ENCODE measurements at places on chromosomes 11 and 22. TPM values are rescaled to one million over a fixed set of nuclear protein-coding genes. Genes with fewer than 3 reads are reported as not detected.

DNA sequence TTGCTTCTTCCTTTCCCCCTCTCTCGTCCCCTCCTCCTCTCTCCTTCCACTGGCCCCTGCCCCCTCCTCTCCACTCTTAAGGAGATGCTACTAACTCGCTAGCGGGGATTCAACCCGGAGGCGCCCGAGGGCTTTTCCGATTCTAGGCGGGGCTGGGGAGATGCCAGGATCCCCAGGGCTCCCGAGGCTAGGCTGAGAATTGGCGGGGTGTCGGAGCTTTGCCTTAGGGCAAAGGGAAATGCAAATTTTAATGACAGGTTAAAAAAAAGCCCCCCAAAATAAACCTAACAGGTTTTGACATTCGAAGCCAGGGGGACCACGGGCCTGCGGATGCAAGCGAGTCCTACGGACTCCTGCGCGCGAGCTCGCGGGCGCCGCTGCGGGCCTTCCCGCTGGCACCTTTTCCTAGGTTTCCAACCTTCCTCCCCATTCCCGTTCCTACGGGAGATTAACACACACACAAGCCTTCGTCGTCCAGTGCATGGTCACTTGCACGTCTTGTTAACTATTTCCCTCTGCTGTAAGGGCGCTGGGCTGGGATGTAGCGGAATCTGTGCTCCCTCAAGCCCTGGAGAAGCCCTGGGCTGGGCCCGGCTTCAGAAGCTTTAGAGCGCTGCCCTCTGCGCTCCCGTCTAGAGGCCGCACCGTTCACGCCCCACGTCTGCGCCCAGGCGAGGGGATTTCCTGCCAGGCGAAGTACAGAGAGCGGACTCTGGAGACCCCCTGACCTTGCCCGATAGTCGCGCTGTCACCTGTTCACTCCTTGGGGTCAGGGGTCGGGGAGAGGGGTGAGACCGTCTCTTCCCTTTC lies 729 bp upstream of the ALX4 start:
- H3K4me3 ChIP-seq, result no peak overlapping the region
- DNase-seq, result no peak
- no peak overlapping the region for H3K27ac ChIP-seq
- H3K4me1 ChIP-seq, result no peaks in the 10 kb centered on the region
- no peaks in the 10 kb centered on the region for H3K36me3 ChIP-seq
- peaks cover 78% of the 10 kb centered on the region for H3K27me3 ChIP-seq

DNA sequence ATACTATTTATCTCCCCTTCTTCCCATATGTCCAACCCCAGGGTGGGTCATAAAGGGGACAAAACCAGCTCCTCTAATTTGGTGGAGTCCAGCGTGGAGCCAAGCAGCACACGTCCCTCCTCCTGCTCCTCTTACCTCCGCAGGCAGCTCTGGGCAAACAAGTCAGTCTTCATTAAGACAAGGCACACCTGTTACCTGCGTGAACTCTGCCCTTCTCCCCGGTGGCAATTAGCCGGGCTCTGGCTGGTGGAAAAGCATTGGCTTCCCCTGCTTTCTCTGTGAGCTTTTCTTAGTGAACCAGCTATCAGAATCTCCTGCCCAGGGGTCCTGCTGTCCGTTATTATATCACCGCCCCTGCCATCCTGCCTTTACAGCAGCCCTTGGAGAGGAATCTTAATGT lies 418.7 kb upstream of the CADM1 start:
- H3K27ac ChIP-seq, result no peak overlapping the region
- no peak overlapping the region for H3K4me3 ChIP-seq
- no peaks in the 10 kb centered on the region for H3K27me3 ChIP-seq
- H3K36me3 ChIP-seq, result no peaks in the 10 kb centered on the region

DNA sequence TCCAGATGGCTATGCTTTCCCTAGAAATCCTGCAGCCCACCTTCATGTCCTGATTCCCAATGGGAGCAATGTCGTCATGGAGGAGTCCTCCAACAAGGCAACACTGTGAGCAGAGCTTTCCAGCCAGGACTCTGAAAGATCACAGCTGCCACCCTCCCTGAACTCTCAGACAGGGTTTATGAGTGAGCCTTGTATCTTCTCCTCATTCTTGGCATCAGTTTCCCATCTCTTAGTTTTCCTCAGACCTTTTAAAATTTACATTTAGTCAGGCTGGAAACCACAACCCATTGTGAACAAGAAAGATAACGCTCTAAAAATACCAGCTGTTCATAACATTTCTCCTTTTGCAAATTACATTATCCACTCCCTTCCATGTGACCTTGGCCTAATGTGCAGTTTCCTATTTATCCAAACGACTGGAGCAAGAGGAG lies 15.6 kb upstream of the LYVE1 start:
- no peaks in the 10 kb centered on the region for H3K27me3 ChIP-seq
- peak; percentile 78 for DNase-seq
- peaks cover 10% of the 10 kb centered on the region for H3K36me3 ChIP-seq

DNA sequence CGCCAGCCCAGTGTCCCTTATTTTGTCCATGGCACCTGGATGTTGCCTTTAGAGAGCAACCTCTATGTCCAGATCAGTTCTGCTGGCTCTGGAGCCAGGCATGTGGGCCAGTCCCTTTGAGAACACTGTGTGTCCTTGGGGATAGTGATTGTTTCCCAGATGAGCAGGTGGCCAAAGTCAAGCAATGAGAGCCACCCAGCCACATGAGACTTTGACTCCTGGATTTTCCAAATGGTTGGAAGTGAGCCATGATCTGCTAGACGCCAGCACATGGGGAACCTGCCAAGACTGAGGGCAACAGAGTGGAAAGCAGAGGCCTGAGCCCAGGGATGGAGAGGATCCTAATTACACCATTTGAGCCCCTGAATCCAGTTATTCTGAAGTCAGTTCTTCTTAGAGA lies 479.8 kb downstream of the OPCML start:
- no peak overlapping the region for H3K27ac ChIP-seq
- H3K36me3 ChIP-seq, result no peaks in the 10 kb centered on the region
- peaks cover 5% of the 10 kb centered on the region for H3K27me3 ChIP-seq

GRCh38 chr11:17775035-17775348 lies 40.4 kb downstream of the KCNC1 start:
- H3K27me3 ChIP-seq, result no peaks in the 10 kb centered on the region
- H3K36me3 ChIP-seq, result no peaks in the 10 kb centered on the region
- no peak overlapping the region for H3K4me3 ChIP-seq

- H3K27ac ChIP-seq, result no peak overlapping the region
- no peak overlapping the region for H3K4me3 ChIP-seq
- no peaks in the 10 kb centered on the region for H3K4me1 ChIP-seq
- H3K36me3 ChIP-seq, result no peaks in the 10 kb centered on the region
Measured at GRCh38 chr11:95443386-95443785, 212.4 kb upstream of the SESN3 start.

DNA sequence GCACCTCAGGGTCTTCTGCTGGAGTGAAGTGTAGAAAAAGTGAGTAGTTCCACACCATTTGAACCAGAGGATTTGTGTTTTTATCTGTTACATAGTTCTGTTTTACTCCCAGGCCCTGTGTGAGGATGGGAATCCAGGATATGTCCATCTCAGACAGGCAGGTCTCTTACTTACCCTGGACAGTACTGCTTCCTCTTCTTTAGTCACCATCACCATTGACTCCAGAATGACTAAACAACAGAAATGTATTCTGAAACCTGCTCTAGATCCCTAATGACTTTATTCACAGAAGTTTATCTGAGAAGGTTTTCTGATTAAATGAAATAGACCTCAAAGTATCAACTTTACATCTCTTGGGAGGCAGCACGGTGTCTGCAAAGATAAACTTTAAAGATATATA lies 33.6 kb downstream of the CYP2R1 start:
- H3K27ac ChIP-seq, result no peak overlapping the region
- H3K4me3 ChIP-seq, result no peak overlapping the region
- no peaks in the 10 kb centered on the region for H3K4me1 ChIP-seq

DNA sequence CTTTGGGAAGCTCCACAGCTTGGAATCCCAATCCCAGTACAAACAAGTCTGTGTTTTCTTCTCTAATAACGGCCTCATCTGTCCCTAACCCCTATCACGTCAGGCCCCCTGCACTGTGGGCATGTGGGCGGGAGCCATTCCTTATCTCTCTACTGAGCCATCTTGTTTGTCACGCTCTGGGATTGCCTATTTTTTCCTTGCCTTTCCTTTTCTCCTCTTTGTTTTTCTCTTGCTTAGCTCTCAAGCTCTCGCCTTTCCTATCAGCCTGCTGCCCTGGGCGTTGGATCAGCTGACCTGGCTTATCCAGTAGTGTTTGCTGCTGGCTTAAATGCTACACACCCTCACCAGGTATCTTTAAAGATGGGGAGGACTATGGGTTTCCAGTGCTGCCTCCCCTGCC lies 35.8 kb downstream of the ARHGAP1 start:
- DNase-seq, result no peak
- H3K27me3 ChIP-seq, result no peaks in the 10 kb centered on the region
- H3K36me3 ChIP-seq, result peaks cover 25% of the 10 kb centered on the region
- no peak overlapping the region for H3K27ac ChIP-seq
- no peaks in the 10 kb centered on the region for H3K4me1 ChIP-seq

GRCh38 chr11:65958774-65959420 lies 2.6 kb upstream of the SART1 start:
- H3K27ac ChIP-seq, result no peak overlapping the region
- no peak for DNase-seq
- no peak overlapping the region for H3K4me3 ChIP-seq
- no peaks in the 10 kb centered on the region for H3K27me3 ChIP-seq
- peaks cover 2% of the 10 kb centered on the region for H3K36me3 ChIP-seq
- H3K4me1 ChIP-seq, result peaks cover 25% of the 10 kb centered on the region

- no peaks in the 10 kb centered on the region for H3K4me1 ChIP-seq
- no peak overlapping the region for H3K27ac ChIP-seq
- no peak overlapping the region for H3K4me3 ChIP-seq
- no peak for DNase-seq
- no peaks in the 10 kb centered on the region for H3K36me3 ChIP-seq
Measured at GRCh38 chr11:90274362-90274761, 51.5 kb upstream of the CHORDC1 start.

- DNase-seq, result no peak
- no peak overlapping the region for H3K4me3 ChIP-seq
- H3K27ac ChIP-seq, result no peak overlapping the region
Measured at GRCh38 chr11:62682518-62682917, 3.6 kb upstream of the UBXN1 start.

GRCh38 chr11:35274909-35275785 lies 136.2 kb downstream of the CD44 start:
- H3K4me3 ChIP-seq, result no peak overlapping the region
- H3K27ac ChIP-seq, result peak overlapping the region; percentile 59
- peak; percentile 70 for DNase-seq
- no peaks in the 10 kb centered on the region for H3K4me1 ChIP-seq
- H3K27me3 ChIP-seq, result no peaks in the 10 kb centered on the region

DNA sequence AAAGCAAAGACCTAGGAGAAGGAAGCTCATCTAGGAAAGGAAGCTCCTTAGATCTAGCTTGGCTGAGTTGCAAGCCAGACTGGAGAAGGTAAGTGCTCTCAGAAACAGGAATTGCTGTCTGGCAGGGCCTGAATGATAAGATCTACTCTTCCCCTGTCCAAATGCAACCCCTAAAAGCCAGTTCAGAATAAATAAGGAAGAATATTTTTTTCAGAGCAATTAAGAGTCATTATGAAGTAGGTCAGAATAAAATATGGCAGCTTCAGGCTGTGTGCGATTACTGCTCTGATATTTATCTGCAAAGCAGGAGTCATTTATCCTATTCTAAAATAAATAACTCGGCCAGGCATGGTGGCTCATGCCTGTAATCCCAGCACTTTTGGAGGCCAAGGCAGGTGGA lies 82.1 kb downstream of the PIWIL4 start:
- H3K4me1 ChIP-seq, result no peaks in the 10 kb centered on the region
- no peak overlapping the region for H3K27ac ChIP-seq
- H3K4me3 ChIP-seq, result no peak overlapping the region

DNA sequence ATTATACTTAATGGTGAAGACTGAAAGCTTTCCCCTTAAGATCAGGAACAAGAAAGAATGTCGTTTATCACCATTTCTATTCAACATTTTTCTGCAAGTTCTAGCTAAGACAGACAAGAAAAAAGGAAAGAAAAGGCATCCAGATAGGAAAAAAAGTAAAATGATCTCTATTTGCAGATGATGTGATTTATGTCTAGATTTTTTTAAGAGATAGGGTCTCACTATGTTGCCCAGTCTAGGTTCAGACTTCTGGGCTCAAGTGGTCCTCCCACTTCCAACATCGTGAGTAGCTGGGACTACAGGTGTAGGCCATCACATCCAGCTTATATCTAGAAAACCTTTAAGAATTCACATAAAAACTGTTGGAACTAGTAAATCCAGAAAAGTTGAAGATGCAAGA lies 51.4 kb upstream of the ADORA2A start:
- H3K4me1 ChIP-seq, result no peaks in the 10 kb centered on the region
- H3K36me3 ChIP-seq, result peaks cover 68% of the 10 kb centered on the region
- no peak overlapping the region for H3K27ac ChIP-seq
- no peak for DNase-seq

DNA sequence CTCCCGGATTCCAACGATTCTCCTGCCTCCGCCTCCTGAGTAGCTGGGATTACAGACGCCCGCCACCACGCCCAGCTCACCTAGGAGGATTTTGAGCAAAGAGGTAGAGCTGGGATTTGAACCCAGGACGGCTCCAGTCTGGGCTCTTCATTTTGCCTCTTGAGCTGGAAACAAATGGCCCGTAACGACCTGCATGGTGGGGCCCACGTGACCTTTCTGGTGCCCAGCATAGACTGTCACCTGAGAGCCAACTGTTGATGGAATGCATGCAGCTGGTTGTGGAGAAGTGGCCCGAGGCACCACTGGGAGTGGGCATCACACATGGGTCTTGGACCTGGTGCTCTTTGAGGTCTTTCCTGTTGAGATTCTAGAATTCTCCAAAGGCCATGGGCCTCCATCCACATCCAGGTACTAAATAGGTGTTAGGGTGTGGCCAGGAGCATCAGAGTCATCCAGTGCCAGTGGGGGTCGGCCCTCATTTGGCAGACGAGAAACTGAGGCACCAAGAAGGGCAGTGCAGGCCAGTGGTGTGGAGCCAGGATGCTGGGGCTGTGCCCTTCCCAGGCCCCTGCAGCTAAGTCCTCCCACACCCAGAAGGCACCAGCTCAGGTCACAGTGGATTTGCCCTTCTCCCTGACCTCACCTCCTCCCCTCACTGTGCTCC lies 3.9 kb downstream of the ATF4 start:
- DNase-seq, result no peak
- peak overlapping the region; percentile 100 for H3K27ac ChIP-seq

DNA sequence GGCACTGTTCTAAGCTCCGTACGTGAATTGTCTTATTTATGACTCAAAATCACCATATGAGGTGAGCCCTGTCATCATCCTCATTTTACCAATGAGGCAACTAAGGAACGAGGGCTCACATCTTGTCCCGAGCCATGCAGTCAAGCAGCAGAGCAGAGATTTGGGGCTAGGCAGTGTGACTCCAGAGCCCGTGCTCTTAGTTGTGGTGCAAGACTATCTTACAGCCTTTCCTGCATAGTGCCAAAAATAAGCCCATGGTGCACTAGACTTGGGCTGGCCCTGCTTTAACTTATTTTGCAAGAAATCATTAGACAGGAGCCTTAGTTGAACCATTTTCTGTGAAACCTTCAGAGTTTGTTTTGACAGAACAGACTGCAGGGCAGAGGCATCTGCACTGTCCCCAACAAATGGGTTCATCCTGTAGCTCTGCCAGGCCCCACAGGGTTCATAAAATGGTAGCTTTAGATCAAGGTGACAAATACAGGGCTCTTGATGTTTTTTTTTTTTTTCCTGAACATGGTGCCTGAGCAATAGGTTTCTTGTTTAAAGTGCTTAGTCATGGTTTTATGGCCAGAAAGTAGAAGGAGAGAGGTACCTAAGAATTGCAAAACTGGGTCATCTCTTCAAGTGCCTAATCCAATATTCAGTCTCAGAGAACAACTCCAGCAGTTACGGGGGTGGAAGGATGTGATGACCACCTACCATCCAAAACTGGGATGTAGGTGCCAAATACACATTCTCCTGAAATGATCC lies 56.6 kb downstream of the BMAL1 start:
- no peak for DNase-seq
- no peak overlapping the region for H3K4me3 ChIP-seq
- no peak overlapping the region for H3K27ac ChIP-seq
- no peaks in the 10 kb centered on the region for H3K36me3 ChIP-seq

DENND5A gene
- total RNA-seq, result 99.2 TPM

LRRC4C gene
- total RNA-seq, result 5.4 TPM

ABCC8 gene
- total RNA-seq, result 9.7 TPM

MMP3 gene
- total RNA-seq, result not detected

MRPL23 gene
- 82.9 TPM for total RNA-seq
